Stimulated activated CD4-positive, alpha-beta T cell treated with anti-CD3 and anti-CD28 coated beads, TNF-alpha, amount 100 ng/mL, for 24 hours (primary cell): ENCODE measurements at places on chromosomes 3 and 15.

- DNase-seq: no peak
Observed at GRCh38 chr3:187919048-187919447, 173.8 kb upstream of the BCL6 start.

GRCh38 chr3:43423142-43423541, 136.8 kb downstream of the SNRK start:
- DNase-seq: no peak

DNA sequence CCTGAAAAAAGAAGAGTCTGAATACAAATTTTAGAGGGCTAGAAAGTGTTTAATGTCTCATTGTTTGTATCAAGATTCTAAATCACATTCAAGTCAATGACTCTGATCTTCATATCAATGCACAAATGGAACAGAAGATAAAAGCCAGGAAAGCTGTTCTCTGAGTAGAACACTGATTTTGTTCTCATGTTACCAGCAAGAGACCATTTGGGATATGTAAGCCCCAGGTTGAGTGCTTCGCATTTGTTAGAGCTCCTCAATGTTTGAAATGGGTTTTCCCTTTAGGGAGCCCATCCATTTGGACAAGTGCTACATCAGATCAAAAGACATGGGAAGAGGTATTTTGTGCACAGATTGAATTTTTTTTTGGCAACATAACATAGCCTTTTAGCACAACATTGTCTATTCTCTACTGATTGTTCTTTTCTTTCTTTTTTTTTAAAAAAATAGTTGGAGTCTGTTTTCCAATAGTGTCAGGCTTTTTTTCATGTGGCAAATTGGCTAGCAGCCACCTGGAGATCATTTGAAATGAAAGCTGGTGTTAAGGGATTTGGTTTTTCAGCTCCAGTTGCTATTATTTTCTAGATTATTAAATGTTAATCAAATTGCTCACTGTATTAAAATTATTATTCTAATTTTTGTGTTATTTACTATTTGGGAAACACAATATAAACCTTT, 74.5 kb upstream of the ZPLD1 start:
- DNase-seq: no peak

GRCh38 chr15:50055332-50055731, 63.7 kb downstream of the ATP8B4 start:
- no peak for DNase-seq

DNA sequence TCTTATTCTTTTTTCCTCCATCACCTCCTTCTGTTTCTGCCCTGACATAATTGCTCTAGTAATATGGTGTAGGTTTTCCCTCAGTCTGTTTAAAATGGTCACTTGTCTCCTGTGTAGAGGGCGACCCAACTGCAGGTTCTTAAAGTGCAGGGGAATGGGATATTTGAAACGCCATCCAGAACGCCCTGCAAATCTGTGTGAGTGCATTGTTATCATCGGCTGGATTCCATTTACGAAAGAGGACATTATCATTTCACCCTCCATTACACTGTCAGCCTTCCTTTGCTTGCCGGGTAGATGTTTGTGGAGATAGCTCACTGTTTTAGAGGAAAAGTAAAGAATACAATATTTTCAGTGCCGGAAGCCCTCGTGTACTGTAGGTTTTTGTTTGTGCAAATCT, 354.0 kb downstream of the LRTM1 start:
- no peak for DNase-seq

DNA sequence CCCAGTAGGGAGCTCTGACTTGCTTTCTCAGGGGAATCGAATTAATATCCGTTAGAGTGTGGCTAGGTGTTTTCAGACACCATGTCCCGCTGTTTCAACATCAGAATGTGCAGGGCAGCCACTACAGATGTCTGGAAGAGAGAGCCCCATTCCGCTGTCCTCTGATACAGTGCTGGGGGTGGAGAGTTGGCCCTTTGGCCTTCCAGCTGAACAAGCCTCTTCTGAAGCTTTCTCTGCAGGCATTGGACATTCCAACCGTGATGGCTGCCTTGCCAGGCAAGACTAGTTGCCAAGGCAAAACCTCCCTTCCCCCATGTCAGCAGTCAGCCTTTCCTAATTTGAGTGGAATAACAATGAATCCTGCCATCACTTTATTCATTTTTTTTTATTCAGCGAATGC, 1.5 kb downstream of the FAH start:
- DNase-seq: no peak

DNA sequence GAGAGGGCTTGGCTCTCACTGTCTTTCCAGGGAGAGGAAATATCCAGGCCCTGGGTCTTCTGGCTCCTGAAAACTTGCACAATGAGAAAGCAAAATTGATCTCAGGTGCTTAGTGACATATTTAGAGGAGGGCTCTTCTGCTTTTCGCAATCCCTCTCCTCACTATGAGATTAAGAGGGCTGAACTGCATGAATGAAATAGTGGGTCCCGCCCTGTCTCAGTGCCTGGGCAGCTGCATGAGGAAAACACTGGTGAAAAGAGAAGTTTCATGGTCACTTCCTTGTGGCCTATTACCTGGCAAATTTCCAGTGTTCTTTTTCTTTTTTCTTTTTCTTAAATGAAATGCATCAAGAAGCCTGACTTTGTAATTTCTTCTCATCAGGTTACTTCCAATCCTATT, 73.5 kb downstream of the TRAK1 start:
- no peak for DNase-seq

GRCh38 chr3:14520967-14521366, 19.2 kb downstream of the GRIP2 start:
- no peak for DNase-seq

DNA sequence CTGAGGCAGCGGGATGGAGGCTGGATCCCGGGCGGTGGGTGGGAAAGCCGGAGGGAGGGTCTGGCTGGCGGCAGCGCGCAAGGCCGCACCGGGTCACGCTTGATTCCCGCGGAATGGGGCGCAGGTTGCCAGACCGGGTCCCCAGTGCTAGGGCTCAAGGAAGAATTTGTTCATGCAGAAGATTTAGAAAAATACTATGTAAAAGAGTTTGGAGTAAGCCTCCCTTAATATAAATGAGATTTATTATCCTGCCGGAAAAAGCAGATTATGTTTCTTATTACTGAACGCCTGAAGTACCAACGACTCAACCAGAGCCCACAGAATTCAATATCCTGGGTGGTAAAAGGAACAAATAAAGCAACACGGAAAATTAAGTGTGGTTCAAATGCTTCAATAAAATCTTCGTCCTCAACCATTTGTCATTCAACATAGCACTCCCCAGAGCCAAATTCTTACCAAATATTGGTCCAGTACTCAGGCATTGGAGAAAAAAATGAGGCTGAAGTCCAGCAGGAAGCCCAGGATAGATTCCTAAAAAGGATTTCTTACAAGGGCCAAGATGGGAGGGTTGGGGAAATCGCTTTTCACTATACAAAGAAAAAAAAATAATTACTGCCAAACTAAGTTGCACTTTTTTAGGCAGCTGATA, 1.2 kb upstream of the ZBTB20 start:
- DNase-seq: no peak

DNA sequence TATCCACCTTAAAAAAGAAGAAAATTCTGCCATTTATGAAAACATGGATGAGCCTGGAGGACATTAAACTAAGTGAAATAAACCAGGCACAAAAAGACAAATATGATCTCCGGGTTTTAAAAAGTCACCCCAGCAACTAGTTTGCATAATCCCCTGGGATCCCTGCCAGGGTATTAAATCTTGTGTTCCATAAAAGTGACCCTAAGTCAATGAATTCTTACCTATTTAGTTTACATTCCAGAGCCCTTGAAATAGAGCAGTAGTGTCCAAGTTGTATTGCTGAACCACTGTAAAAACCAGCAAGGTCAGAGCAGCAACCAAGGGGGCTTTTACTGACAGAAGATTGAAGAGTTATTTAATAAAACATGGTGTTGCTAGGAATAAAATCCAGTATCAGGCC, 716.8 kb upstream of the BCHE start:
- DNase-seq: no peak

DNA sequence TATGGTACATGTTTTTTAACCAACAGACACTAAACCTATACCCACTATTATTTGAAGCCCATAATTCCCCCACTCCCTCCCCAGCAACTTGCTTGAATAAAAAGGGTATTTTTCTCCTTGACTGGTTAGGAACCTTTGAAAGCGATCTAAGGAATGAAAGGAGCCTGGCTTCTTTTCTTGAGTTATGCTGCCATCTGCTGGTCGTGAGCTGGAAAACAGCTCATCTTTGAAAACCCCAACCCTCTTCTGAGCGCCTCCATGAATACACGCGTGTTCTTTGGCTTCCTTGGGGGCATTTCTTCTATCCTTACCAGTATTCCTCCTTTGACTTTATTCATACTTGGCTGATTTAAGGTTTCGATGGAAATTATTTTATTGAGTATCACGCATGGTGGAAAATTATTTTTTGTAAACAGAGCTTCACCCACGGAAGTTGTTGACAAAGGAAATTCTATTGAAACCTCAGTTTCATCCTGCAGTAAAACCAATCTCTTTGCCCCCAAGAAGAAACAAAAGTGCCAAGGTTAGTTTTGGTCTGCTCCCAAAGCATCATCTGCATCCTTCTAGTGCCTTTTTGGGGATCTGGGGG, 171.6 kb downstream of the SV2B start:
- peak; percentile 28 for DNase-seq

- DNase-seq: no peak
Observed at GRCh38 chr3:122676759-122677158, 3.9 kb upstream of the PARP14 start.

DNA sequence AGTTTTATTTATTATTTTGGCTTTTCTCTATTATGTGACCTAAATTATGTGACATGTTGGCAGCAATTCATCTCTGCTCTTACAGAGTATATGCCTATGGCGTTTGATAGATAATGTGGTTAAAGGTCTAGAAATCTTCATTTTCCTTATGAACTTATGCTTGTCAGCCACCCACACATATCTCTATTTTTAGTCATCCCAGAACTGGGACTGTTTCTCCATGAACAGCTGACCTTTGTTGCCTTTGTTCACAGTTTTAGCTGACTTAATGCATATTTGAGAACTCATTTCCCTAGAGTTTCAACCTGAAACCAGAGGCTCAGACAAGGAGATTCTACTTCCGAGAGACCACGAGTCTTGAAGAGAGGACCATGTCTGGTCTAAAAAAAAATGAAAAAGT, 176.5 kb downstream of the RAP2B start:
- no peak for DNase-seq

DNA sequence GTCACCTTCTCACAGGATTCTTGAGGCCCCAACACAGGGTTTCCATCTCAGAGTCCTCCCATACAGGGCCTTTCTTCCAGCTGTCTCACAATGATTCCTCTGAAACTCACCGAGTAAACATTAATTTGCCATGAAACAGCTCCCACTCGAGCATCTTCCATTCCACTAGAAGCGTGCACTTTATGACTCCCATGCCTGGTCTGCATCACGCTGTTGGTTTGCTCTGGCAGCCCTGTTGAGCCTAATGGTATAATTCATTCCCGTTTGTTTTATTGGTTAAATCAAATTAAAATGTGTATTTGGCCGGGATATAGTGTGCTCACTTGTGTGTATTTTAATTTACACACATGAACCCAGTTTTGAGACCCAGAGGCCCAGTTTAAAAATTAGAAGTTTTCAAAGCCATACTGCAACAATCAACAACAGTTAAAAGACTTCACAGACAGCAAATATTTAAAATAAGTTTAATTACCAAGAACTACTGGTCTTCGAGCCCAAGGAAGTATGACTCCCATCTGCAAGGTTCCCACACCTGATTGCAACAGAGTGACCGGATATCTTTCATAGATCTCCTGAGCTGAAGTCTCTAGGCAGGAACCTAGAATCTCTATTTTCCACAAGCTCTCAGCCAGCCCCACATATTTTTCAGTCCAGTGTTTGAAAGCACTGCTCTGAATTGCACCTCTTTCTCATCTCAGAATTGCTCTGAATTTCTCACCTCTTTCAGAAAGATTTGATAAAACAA, 42.3 kb upstream of the GYG1 start:
- no peak for DNase-seq

- DNase-seq: no peak
Observed at GRCh38 chr15:60972301-60972700, 256.8 kb downstream of the RORA start.

- no peak for DNase-seq
Observed at GRCh38 chr15:66766282-66767230, 64.5 kb downstream of the SMAD6 start.

- DNase-seq: peak; percentile 24
Observed at GRCh38 chr3:2098398-2099027, at the start of gene CNTN4. Gene CNTN4 (plus strand): TSS chr3:2098866.

DNA sequence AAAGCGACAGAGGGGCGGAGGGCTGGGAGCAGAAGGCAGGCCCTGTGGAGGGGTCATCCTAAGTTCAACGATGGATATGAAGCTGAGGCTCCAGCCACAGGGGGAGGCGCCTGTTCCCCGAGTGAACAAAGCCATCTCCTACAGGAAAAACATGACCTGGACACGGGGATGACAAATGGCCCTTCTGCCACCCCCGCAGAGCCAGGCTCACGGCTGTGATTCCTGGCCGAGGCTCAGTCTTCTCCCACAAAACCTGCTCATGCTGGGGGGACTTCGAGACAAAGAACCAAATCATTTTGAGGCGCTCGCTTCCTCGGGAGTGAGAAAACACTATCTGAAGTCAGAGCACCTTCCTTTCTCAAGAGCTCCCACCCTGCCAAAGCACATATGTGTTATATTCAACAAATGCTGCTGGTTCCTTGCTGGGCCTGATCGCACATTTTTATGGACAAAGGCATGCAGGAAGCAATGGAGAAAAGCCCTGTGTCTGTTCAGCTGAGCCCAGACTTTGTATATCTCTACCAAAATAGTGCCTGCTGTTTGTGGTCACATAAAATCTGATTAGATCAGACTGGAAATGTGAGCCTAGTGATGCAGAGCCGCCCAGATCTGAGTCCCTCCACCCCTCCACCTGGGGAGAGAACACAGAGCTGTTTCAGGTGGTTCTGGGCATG, 5.6 kb downstream of the RBP1 start:
- DNase-seq: no peak

DNA sequence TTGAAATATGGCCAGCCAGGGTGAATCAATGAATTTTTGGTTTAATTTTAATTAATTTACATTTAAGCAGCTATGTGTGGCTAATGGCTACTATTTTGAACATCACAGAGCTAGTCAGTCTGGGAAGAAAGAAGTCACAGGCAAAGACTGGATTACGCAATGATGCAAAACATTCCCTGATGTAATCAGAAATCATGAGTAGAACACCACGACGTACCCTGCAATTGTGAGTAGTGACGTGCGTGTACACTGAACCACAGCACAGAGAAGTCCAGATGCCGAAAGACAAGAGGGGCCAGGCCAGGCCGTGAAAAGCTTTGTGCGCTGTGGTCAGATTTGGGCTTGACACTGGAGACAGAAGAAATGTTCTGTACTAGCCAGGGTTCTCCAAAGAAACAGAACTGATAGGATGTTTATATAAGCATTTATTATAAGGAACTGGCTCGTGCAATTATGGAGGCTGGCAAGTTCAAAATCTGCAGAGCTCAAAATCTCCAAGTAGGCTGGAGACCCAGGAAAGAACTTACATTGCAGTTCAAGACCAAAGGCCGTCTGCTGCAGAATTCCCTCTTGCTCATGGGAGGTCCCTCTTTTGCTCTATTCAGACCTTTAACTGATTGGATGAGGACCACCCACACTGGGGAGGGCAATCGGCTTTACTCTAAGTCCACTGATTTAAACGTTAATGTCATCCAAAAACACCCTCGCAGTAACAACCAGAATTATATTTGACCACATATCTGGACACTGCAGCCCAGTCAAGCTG, 44.6 kb downstream of the SH3BP5 start:
- DNase-seq: no peak

GRCh38 chr3:94114666-94115065, 51.8 kb downstream of the NSUN3 start:
- DNase-seq: no peak

- DNase-seq: no peak
Observed at GRCh38 chr3:116939091-116939490, 229.5 kb downstream of the TUSC7 start.
